ENCODE measurements at places on chromosomes 12 and 14.

- DNase-seq, result no peak
Observed at GRCh38 chr12:122003651-122004611, 17.8 kb upstream of the BCL7A start.

DNA sequence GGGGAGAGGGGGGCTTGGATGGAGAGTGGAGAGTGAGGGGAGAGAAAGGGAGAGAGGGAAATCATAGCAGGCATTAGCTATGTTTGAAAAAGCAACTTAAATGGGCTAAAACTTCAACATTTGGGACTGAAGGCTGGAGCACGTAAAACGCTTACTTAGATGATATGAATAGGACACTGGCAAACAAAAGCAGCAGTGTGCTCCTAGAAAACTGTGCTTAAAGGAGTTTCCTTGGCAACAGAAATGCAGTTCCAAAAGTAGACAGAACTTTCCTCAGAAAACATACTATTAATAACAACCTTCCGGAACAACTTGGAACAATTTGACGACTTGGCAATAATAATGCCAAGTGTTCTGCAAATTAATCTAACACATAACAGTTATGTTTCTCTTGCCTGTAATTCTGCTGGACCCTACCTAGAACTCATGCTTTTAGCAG lies 235.5 kb upstream of the NPAS3 start:
- DNase-seq, result no peak

GRCh38 chr12:109264095-109264942 lies 44.8 kb downstream of the FOXN4 start:
- peak; percentile 93 for DNase-seq

GRCh38 chr14:42095155-42095554 lies 488.5 kb downstream of the LRFN5 start:
- DNase-seq, result no peak

GRCh38 chr12:120764816-120765215 lies 39.2 kb downstream of the ACADS start:
- DNase-seq, result no peak

GRCh38 chr12:2580821-2581220 lies 213.9 kb upstream of the FKBP4 start:
- no peak for DNase-seq

GRCh38 chr14:64197996-64198395 lies 96.2 kb downstream of the ESR2 start:
- DNase-seq, result no peak

DNA sequence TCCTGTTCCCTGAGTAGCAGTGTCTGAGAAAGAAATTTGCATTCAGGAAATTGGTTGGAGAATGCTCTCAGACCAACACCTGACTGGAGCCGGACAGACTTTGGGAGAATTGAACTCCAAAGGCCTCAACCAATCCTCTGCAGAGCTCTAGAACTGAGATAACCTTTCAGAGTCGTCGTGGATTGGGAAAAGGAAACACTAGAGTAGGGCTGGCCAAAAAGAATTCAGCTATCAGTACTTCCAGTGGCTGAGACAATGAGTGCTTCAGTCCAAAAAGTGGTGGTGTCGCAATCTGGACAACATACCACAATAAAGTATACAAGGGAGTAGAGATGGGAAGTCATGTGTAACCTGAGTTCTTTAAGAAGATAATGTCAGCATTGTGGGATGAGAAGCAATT lies 377.1 kb downstream of the SLC16A7 start:
- no peak for DNase-seq

GRCh38 chr14:104513641-104514046 lies 65.9 kb upstream of the C14orf180 start:
- DNase-seq, result no peak

- no peak for DNase-seq
Observed at GRCh38 chr14:76715101-76715500, 46.2 kb upstream of the VASH1 start.

Data from D341Med (cell line).